ENCODE measurements at places on chromosomes 2 and 18.

- DNase-seq = no peak
These were observed at the start of gene POMC for GRCh38 chr2:25168256-25169072. Gene POMC, minus strand, starts transcription at chr2:25168580. Its CDS starts 3,808 bp downstream, at chr2:25164772.

GRCh38 chr2:45585267-45585861 lies 25.7 kb downstream of the SRBD1 start:
- DNase-seq = no peak

DNA sequence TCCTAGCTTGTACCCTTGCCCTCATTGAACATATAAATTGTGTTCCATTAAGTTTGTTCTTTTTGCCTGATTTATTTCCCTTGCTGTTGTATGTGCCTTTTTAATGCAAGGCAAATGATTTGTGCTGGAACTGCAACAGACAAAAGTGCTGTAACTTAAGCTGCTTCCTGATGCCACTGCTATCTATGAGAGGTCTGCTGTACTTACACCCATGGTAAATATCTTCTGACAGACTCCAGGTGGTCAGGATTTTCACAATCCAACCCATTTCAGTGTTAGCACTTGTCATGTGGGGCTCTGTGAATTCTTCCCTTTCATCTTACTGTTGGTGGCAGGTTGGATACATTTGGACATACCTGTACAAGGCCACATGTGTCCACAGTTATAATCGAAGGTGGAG lies 63.5 kb downstream of the ARHGAP15 start:
- no peak for DNase-seq

GRCh38 chr2:137467246-137467862 lies 496.9 kb upstream of the HNMT start:
- no peak for DNase-seq

DNA sequence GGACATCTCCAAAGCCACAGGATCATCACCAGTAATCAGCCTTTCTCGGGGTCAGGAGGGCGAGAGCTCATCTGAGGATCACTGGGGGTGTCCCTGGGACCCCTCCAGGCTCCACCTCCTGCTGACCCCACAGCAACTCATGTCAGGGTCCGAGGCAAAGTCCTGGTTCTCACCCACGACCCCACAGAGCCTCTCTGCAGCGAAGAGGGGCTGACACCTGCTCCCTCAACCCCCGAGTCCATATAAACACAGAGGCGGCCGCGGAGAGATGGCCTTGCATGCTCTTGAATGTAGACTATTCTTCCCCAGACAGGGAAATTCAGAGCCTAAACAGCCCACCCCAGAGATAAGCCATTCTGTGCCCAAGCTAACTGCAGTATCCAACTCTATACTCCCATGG lies 29.9 kb downstream of the HS6ST1 start:
- DNase-seq = no peak

DNA sequence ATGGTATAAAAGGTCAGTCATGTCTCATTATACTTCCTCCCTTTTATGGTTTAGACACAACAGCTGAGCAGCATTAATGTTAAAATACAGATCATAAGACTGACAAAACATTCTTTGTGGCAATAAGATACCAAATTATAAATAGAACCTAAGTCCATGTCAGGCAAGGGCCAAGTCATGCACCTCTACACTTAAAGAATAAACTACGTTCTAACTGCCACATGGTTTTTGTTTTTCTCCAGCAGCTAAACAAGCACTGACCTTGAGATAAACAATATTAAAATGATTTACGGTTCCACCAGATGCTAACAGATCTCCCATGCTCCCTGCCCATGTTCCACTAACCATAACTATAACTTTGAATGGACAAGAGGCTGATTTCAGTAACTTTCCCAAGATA lies 368.6 kb upstream of the TFPI start:
- no peak for DNase-seq

DNA sequence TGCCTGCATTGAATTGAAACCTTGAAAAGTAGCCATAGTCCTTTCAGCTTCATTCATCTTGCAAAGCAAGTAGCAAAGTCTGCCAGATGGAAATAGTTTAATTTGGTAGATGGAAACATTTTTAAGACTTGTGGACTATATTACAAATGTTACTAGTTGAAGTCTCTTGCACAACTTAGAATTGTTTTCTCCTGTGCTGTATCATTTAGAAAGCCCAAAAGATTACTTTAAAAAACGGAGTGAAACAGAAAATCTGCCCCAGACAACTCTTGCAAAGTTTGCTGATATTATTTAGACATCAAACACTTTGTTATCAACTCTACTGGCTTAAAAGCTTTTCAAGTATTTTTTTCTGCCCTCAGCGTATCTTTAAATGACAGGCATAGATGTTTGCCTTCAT lies 335.0 kb downstream of the RPRM start:
- no peak for DNase-seq

DNA sequence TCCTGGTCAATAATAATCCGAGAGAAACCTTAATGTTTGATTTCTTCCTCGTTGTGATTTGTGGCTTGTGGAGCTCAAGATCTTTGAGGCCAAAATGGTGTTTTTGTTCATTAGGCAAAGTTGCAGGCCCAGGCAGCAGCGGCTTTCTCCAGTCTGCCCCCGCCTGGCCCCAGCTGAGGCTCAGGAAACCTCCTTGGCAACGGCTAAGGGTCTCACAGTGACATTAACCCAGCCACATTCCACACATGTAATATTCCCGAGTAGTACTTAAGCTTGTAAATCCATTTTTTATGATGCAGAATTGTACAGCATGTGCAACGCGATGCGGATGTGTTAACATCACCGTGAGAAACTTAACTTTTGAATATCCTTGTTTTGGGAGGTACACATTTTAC lies 200.1 kb downstream of the BCL11A start:
- no peak for DNase-seq

- DNase-seq = no peak
These were observed 17.7 kb upstream of the ATP6V1B1 start for GRCh38 chr2:70918016-70918415.

- DNase-seq = no peak
These were observed 179.4 kb downstream of the ALPK2 start for GRCh38 chr18:58449464-58449863.

GRCh38 chr2:19362094-19362754 lies 3.8 kb upstream of the OSR1 start:
- DNase-seq = no peak

DNA sequence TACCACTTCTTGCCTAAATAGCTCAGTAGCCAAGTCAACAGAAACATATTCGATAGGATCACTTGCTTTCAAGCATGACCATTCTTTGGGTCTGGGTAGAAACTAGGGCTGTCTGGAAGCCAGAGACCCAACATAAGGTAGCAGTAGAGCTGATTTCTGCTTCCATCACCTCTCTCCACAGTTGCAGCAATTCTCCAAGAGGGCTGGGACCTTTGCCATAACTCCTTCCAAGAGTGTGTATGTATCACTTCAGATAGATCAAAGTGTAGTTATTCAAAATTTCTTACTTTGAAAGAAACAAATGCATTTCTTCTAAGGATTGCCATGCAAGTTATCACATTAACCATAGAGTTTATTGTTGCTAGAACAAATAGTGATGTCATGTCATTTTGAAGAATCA lies 172.0 kb upstream of the GALNT5 start:
- DNase-seq = no peak

DNA sequence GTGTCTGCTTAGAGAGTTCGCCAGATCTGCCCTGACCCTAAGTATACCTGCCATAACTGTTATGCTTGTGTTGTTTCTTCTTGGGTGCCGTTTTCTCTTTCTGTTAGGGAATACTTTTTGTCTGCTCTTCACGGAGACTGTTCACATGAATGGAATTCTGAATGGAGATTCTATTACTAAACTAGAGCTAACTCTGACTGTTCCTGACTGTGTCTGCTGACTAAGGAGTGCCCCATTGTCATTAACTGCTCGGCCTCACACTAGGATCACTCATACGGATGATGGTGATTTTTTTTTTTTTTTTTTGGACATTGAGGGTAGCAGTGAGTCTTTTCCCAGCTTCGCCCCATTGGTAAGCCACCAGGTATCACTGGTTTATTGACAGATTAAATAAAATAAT lies 104.8 kb upstream of the SLC8A1 start:
- no peak for DNase-seq

DNA sequence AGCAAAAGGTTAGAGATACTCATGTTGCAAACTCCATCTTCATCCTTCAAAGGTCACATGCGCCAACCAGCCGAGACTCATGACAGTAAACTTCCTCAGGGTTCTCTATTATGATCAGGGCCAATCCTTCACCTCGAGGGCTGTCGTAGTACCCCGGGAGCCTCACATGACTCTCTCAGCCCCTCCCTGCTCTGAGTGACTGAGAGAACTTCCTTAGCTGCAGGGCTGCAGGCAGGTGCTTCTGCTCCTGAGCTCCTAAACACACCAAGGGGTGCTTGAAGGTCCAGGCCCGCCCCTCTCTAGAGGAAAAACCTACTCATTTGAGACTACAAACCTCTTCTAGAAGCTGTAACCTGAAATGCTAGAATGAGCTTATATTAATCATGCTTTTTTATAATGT lies 48.2 kb downstream of the LONRF2 start:
- DNase-seq = no peak

- no peak for DNase-seq
These were observed 431.8 kb downstream of the SOCS6 start for GRCh38 chr18:70720607-70721006.

GRCh38 chr2:116733699-116734098 lies 1080.8 kb upstream of the DDX18 start:
- no peak for DNase-seq

GRCh38 chr2:175844169-175844568 lies 157.9 kb downstream of the LNPK start:
- DNase-seq = no peak

DNA sequence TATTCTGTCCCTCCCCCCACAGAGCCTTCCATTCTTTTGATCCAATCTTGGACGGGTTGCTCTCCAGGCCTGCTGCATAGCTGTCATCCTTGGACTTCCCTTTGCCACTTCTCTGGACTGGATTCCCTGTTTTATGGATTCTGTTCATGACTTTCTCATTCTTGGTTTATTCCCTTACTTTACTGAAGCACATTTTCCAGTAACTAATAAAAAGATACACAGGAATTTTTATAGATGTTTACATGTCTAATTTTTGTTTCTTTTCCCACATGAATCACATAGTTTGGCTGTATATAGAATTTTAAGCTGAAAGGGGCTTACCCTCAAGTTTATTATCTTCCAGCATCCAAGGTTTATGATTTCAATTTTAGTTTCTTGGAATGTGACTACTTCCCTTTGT lies 37.9 kb downstream of the GDF7 start:
- DNase-seq = no peak

GRCh38 chr2:19669126-19669525 lies 232.7 kb downstream of the TTC32 start:
- no peak for DNase-seq

DNA sequence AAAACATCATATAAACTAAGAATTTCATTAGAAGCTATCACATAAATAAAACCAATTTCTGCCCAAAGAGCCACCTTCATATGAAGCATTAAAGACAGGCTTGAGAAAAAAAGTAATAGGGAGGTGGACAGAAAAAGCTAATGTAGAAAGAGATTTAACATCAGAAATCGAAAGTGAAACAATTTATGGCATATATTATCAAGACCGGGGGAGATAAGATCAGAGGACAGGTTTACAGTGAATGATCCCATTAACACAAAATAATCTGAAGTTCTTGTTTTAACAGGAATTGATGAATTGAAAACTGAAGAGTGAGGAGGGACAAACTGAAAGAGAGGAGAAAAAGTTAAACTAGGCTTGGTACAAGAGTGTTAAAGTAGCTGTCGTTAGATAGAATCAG lies 786.3 kb upstream of the FSHR start:
- no peak for DNase-seq

GRCh38 chr18:75066936-75067335 lies 142.0 kb downstream of the PTGR3 start:
- DNase-seq = no peak

Measured in stimulated activated CD4-positive, alpha-beta T cell treated with anti-CD3 and anti-CD28 coated beads, TNF-alpha, amount 100 ng/mL, for 1 hour (primary cell).